ENCODE measurements at places on chromosomes 6 and 20.

DNA sequence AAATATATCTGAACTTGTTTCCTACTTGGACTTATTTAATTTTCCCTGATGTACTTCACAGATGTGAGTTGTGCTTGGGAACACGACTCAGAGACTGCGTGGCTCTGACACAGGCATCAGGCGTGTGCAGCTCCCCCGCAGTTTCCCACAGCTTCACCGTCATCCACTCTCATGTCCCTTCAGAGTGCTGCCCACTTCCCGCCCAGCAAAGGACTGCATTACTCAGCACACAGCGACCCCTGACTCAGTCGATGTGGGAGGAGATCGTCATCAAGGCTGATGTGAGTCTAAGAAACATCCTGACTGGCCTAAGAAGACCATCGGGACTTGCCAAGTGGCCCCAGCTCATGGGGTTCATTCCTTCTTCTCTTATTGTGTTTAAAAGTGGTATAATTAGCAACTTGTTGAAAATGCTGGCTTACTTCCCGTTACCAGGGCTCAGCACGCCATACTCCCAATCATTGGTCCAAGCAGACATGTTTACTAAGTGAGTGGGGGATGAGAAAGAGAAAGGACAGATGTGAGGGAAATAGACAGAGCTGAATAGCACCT, 539.4 kb upstream of the JARID2 start:
- DNase-seq = peak; percentile 79

- DNase-seq = no peak
These were observed 348.0 kb downstream of the CDH4 start for GRCh38 chr20:61600016-61600415.

GRCh38 chr6:99901596-99902384, 92.2 kb downstream of the MCHR2 start:
- DNase-seq = no peak

- DNase-seq = no peak
These were observed 82.2 kb upstream of the SALL4 start for GRCh38 chr20:51884561-51884960.

DNA sequence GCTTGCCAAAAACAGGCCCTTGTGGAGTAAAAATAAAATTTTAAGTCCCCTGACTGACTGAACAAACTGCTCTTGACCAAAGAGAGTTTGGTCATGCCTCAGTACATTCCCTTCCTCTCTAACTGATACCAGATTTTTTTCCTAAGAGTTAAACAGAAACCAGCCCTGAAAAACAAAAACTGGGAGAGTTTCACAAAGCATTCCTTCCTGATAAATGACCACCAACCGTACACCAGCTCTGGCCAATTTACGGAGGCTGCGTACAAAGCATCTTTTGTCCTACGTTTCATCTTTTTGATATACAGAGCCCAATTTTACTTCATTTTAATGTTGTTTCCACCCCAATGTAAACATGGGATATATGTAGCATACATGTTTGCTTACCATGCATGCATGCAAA, 477.4 kb upstream of the HTR1E start:
- no peak for DNase-seq
